ENCODE measurements at places on chromosomes 6 and 20.

- no peak for DNase-seq
Measured at GRCh38 chr6:74879976-74880375, 325.9 kb downstream of the COL12A1 start.

DNA sequence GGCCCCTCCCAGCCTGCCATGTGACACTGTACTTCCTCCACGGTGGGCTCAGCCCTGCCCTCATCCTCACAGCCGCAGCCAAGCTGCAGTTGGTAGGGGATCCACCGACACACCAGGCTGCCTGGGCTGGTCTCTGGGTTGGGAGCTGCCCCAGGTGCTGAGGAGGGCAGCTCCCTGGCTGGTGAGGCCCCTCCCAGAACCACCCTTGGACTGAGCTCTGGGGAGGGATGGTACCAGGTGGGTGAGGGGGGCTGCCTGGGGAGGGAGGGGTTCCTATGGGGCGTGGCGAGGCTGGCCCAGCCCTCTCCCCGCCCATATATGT, 185 bp upstream of the TNFRSF6B start:
- DNase-seq = no peak

- no peak for DNase-seq
Measured at GRCh38 chr6:27966044-27966443, 9.0 kb downstream of the OR2B6 start.

DNA sequence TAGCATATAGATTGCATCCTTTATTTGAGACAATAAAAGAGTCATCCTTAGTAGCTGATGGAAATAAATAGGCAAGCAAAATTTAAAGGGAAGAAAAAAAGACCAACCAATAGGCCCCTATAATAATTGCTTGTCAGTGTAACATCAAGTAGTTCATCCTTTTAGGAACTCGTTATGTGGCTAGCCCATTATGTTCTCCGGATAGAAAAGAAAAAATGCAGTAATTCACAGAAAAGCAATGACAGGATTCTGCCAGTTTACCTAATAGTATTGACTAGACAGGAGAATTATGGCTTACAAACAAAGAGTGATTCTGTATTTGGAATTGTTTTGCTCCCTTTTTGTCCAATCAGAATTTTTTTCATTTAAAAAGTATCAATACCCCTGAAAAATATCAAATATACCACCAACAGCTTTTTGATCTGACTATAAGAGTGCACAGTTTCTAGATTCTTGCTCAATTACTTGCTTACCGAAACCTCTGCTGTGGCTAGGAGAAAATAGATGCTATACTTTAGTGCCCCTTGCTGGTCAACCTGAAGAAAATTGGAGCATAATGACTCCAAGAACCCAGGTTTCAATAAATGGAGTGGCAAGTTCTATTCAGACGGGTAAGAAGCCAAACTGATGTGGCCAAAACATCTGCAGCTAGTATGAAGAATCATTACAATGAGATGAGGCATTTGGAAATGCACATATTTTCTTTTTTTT, 91.5 kb upstream of the SASH1 start:
- peak; percentile 52 for DNase-seq

- no peak for DNase-seq
Measured at GRCh38 chr6:143177706-143178105, 117.0 kb downstream of the AIG1 start.

DNA sequence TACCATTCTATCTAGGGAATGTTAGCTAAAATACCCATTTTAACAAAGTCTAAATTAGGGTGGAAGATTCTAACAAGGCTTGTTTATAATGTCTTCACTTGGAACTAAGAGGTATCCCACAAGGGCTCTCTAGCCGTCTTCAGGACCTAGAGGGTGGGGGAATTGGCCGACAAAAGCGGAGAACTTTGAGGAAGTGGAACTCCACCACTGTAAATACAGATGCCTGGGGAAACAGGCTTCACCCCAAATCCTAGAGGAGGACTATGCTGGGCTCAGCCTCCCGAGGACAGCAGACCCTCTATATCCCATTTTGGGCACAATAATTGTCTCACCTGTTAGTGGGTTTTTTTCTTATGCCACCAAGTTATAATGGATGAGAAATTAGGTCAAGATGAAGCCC, 58.0 kb upstream of the TFB1M start:
- no peak for DNase-seq

GRCh38 chr6:119495230-119495683, 145.7 kb upstream of the MAN1A1 start:
- no peak for DNase-seq

DNA sequence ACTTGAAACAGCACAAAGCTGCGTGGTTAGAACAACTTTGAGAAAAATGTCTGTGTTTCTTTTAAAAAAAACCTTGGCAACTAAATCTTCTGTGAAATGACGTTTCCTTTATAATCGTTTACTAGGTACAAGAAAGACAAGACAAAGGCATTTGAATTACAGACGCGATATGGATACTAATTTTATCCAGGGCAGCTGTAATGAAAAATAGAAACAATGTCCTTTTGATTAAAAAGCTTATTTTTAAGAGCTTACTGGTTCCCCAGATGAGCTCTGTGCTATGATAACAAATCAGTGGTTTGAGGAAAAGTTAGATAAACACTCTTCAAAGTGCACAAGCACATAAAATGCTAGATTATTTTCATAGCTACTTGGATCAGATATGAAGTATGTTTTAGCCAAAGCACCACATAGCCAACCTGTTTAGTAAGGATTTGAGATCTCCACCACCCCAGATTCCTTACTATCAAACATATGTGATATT, 1.6 kb upstream of the SYNCRIP start:
- no peak for DNase-seq

DNA sequence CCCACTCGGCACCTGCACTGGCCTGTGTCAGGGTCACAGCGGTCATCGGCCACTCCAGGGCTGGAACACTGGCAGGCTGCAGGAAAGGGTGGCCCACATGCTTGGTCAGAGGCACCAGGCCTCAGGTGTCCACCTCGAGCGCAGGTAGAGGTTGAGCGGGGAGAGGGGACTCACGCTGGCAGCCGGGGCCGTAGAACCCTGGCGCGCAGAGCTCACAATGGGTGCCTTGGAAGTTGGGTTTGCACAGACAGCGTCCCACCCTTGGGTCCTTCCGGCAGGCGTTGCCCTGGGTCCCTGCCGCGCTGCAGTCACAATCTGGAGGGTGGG, 28.9 kb downstream of the LAMA5 start:
- DNase-seq = no peak
